Liver (tissue), 10 donors: ENCODE measurements at places on chromosomes 6 and 20. TPM values are rescaled to one million over a fixed set of nuclear protein-coding genes. Genes with fewer than 3 reads are reported as not detected.
A peak's percentile ranks its signal among the peaks of the same experiment; 100 is the strongest.

- H3K27ac ChIP-seq: no peak overlapping the region
- H3K27me3 ChIP-seq: peaks cover 15% of the 10 kb centered on the region
- H3K4me3 ChIP-seq: no peak overlapping the region
- H3K36me3 ChIP-seq: no peaks in the 10 kb centered on the region
- H3K4me1 ChIP-seq: peaks cover 6% of the 10 kb centered on the region
- DNase-seq: no peak
These were observed 300.5 kb downstream of the TFAP2C start for GRCh38 chr20:56929606-56930005.

DNA sequence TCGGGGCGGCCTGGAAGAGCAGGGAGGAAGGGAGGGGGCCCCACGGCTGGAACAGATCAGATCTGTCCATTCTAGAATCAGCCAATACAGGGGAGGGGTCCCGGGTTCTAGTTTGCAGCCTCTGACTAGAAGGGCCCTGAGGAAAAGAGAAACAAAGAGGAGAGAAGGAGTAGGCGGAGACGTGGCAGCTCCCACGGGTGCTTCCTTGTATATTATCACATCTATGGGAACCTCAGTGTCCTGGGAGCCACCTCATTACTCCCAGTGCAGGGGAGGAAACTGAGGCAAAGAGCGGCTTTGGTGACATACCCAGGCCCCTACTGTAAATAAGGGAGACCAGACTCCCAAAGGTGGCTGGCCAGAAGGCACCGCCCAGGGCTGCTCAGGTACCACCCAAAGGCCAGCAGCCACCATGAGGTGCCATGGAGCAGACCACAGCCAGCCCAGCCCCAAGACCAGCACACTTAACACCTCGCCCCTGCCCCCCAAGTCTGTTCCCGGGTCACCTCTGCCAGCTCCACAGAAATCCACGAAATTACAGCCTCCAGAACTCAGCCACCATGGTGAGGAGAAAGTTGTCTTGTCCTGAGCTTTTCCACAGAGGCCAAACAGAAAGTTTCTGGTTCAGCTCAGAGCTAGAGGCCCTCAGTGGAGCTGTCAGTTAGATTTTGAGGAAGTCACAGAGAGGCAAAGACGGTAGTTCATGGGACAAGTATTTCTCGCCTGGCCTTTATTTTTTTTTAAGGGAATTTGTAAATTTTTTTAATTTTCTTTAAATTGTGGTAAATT is 2.1 kb downstream of the ZC3H12D start:
- peak overlapping the region; percentile 75 for H3K27ac ChIP-seq
- H3K36me3 ChIP-seq: no peaks in the 10 kb centered on the region
- DNase-seq: no peak
- no peak overlapping the region for H3K4me3 ChIP-seq
- no peaks in the 10 kb centered on the region for H3K4me1 ChIP-seq

DNA sequence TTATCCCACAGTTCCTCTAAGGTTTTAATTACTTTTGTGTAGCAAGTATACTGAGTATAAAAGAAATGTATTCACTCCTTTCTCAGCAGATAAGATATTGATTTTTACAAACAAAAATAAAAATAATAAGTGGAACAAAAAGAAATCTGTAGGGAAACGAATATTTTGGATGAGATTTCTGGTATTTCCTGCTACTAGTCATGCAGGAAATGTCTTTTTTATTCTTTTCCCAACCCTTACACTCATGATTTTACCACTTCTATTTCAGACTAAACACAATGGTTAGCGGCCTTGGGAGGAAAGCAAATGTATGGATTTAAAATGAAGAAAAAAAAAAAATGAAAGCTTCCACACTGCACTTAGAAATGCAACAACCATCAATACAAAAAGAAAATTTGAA is 580.5 kb upstream of the MARCKS start:
- no peak for DNase-seq
- H3K4me3 ChIP-seq: no peak overlapping the region
- no peak overlapping the region for H3K27ac ChIP-seq
- no peaks in the 10 kb centered on the region for H3K36me3 ChIP-seq

- H3K27ac ChIP-seq: no peak overlapping the region
- H3K4me1 ChIP-seq: no peaks in the 10 kb centered on the region
- no peaks in the 10 kb centered on the region for H3K27me3 ChIP-seq
- no peaks in the 10 kb centered on the region for H3K36me3 ChIP-seq
- H3K4me3 ChIP-seq: no peak overlapping the region
- no peak for DNase-seq
These were observed 483.9 kb downstream of the RFPL4B start for GRCh38 chr6:112831022-112831421.

DNA sequence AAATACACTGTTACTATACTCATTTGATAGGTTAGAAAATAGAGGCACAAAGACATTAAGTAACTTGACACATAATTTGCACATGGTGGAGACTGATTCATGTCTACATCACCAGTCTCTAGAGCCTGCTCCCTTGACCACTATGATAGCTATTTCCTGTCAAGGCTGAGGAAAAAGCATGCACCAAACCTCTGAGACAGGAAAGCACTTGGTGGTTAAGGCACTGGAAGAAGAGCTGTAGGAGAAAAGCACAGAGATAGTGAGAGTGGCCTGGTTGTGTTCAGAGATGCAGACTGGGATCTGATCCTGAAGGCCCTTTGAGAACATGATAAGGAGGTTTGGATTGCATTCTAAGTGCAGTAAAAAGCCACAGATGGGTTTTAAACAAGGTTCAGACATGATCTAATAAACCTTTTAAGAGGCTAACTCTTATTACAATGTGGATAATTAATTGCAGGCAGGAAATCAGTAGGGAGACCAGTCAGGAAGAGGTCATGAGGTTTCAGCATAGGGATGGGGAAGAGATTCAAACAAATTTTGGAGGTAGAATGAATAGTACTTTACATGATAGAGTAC is 168.9 kb downstream of the PHF3 start:
- H3K36me3 ChIP-seq: no peaks in the 10 kb centered on the region
- no peak overlapping the region for H3K4me3 ChIP-seq
- peaks cover 22% of the 10 kb centered on the region for H3K4me1 ChIP-seq
- H3K27ac ChIP-seq: peak overlapping the region; percentile 85

DNA sequence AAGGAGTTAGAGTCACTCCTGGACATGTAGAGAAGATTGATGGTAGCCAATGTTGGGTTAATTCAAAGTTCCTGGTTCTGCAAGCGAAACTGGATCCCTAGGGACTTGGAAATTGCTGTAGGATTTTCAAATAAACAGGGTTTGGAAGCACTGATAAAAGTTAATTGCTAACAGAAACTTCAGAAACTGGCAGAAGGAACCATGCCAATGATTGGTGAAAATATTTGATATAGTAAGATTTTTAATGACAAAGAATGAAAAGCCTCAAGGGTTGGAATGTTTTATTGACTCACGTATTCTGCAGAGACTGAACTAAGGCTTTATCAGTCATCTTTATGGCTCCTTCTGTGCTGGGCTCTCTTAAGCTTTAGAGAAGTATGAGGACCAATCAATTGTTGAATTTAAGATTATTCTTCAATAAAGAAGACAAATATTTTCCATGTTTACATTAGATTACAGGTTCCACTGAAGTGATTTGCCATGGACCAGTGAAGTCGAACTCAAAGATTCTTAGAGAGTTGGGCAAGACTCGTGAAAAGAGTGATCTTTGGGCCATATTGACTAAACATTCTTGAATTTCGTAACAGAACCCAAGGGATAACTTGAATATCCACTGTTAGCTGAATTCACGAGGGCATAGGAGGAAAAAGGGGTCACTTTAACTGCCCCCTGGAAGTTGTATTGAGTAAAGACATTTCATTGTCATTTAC is 371.4 kb downstream of the HDGFL1 start:
- no peaks in the 10 kb centered on the region for H3K27me3 ChIP-seq
- H3K4me1 ChIP-seq: no peaks in the 10 kb centered on the region
- DNase-seq: no peak
- H3K4me3 ChIP-seq: no peak overlapping the region
- no peak overlapping the region for H3K27ac ChIP-seq
- H3K36me3 ChIP-seq: no peaks in the 10 kb centered on the region

DNA sequence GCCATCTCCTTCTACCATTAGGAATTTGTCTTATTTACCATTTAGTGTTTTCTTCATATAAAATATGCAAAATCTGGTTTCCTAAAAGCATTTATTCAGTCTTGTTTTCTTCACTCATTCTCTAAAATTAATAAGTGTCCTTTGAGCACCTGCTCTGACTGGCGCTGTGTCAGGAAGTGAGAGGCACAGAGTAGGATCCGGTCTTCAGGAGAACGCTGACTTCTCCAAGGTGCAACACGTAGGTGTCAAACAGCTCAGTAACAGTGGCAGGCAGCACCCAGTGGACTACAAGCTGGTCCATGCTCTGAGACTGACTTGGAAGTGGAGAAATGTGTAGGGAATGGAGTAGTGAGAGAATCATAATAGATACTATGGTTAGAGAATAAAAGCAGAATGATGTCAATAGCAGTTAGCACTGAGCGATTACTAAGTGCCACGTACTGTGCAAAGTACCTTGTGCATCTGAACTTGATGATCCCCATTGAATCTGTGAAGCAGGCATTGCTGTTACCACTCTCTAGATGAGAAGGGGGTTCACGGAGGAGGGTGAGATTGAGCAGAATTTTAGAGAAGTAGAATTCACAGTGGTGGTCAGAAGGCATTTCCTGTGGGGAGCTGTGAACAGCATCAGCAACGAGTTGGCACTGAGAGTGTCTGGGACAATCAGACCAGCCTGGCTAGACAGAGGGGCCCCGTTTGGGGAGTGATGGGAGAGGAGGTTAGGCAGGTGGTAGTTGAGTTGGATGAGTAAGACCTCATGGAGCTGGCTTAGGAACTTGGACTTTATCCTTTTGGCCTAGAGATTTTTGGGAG is 569.8 kb downstream of the QKI start:
- no peaks in the 10 kb centered on the region for H3K4me1 ChIP-seq
- no peak overlapping the region for H3K4me3 ChIP-seq
- H3K27me3 ChIP-seq: no peaks in the 10 kb centered on the region
- H3K36me3 ChIP-seq: no peaks in the 10 kb centered on the region
- no peak for DNase-seq

DNA sequence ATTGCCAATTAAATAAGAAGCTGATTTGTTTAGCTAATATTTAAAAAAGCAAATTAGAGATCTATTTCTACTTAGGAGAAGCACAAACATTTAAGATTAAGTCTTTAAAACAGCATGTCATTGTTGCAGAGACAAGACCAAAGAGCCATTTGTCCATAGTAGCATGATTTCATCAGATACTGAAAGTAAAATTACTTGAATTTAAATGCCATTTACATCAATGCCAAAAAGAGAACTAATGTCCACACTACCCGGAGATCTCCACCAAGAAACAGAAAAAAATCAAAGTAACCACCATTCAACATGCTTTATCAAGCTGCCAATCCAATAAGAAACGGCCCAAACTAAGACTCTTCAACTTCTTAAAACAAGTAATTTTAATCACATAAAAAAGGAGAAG is 15.7 kb downstream of the AURKA start:
- no peak overlapping the region for H3K27ac ChIP-seq
- no peak overlapping the region for H3K4me3 ChIP-seq
- H3K36me3 ChIP-seq: no peaks in the 10 kb centered on the region
- H3K27me3 ChIP-seq: no peaks in the 10 kb centered on the region
- no peak for DNase-seq

GRCh38 chr20:33515569-33516216 is 25.8 kb downstream of the CBFA2T2 start:
- no peak for DNase-seq
- H3K27ac ChIP-seq: no peak overlapping the region
- no peaks in the 10 kb centered on the region for H3K36me3 ChIP-seq
- peaks cover 9% of the 10 kb centered on the region for H3K4me1 ChIP-seq
- H3K4me3 ChIP-seq: no peak overlapping the region

The NOTCH4 gene
- polyA plus RNA-seq: 10.4 TPM

The SLC17A3 gene
- 8.3 TPM for polyA plus RNA-seq
